Activated naive CD8-positive, alpha-beta T cell treated with anti-CD3 and anti-CD28 coated beads, Interleukin-2, amount 50 U/mL, for 24 hours (primary cell): ENCODE measurements at places on chromosomes 2 and 18.

DNA sequence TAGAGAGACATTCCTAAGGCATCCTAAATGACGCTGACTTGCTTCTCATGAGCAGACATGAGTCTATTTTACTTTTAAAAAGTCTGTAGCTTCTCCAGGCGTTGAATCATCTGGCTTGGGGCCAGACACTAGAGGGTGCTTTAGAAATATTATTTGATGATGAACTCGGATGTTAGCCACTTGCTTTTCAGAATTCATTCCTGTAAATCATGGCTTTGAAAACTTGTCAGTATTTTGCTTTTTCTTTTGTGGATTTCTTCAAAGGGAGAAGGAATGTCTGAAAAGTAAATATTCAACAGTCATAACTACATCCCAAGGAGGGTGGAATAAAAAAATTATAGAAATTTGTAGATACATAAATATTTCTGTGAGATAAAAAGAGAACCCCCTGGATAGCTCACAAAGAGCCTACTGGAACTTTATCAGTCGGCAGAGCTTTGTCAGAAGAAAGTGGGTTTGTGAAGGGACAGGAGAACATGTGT is 370.8 kb downstream of the OSR1 start:
- DNase-seq: no peak

DNA sequence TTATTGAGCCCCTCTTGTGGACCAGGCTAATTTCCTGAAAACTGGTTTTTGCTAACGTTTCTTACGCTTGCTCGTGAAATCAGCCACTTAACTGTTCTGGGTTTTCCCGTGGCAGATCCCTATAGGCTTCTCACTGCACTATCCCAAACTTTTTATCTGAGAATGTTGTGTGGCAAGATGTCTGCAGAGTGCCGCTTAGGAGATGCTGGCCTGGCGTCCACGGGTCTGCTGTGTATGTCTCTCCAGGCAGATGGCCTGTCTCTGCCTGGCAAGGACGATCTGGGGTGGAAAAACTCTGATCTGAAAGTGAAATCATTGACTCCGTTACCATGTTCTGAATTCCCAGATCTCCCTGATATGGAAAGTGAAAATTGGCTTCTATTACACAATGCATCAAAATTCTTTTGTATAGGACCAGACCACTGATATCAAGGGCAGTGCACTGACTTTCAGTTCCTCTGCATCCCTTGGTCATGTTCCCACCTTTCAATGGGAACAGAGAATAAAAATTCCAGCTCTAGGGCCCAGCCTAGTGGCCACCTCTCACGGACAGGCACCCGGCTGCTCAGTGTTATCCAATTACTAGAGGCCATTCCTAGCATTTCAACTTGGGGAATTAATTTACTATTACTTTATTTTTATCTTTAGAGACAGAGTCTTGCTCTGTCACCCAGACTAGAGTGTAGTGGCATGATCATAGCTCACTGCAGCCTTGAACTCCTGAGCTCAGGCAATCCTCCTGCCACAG is 154.6 kb downstream of the ACOXL start:
- no peak for DNase-seq

DNA sequence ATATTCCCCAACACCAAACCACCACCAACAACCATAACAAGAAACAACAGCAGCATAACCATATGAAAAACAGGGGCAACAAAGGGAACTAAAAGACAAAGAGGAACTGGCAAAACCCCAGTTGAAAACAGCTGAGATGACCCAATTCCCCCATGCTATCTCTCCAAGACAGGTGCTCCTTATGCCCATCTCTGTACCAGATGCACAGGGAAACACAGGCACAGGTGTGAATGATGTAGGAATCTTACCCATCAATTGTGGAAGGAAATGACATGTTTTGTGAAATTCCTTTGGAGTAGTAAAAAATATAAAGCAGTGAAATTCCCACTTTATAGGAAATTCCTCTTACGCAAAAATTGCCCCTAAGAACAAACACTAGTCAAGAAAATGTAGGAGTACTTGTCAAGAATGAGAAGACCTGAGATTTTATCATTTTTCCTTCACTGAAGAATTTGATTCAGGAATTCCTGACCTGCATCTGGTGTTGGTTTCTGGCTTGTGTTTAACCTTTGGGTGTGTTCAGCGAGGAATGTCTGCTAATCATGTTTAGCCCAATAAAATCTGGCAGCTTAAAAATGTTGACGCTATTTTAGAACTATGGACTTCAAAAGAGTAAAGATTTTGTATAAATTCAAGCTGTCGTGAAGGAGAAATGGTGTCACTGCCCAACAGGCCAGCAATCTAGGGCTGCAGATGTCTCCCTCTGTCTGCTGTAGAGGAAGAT is 67.7 kb upstream of the ARHGAP28 start:
- no peak for DNase-seq

DNA sequence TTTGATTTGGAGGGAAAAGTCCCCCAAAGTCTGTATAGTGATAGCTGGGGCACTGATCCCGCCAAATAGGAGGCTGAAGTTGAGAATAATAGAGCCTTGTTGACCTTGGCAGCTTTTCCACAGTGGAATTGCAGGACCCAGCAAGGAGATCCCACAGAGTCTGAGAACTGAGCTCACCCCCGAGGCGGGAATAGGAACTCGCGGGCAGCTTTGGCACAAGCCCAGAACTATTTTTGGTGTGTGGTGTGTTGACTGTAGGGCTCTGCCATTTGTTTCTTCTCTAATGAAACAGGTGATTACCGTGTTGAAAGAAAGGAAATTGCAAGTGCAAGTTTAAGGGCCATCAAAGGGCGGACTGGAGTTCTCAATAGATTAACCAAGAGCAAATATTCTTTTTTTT is 34.0 kb downstream of the SH3RF3 start:
- no peak for DNase-seq

GRCh38 chr2:224971214-224971613 is 71.1 kb downstream of the DOCK10 start:
- DNase-seq: no peak

- no peak for DNase-seq
These were observed 2.3 kb downstream of the ARL4C start for GRCh38 chr2:234494361-234495250.

DNA sequence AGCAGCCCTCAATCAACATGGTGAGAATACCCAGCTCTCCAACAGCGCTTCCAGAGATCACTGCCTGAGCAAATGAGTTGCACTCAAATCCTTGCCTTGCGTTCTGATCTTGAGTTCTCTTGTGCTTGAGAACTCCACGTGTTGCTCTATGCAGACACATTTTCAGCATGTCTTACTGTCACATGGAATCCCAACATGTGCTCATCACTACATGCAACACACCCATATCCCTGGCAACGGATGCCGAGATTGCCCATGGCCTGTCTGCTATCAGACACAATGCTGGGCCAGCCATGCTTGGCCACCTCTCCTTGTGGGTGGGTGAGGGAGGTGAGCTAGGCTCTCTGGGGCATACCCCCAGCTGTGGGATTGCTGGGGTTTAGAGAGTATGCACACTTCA is 91.9 kb upstream of the LDAH start:
- DNase-seq: no peak
